ENCODE measurements at places on chromosomes 12 and 14.

GRCh38 chr14:70920608-70921007 lies 13.3 kb downstream of the PCNX1 start:
- no peak for DNase-seq

DNA sequence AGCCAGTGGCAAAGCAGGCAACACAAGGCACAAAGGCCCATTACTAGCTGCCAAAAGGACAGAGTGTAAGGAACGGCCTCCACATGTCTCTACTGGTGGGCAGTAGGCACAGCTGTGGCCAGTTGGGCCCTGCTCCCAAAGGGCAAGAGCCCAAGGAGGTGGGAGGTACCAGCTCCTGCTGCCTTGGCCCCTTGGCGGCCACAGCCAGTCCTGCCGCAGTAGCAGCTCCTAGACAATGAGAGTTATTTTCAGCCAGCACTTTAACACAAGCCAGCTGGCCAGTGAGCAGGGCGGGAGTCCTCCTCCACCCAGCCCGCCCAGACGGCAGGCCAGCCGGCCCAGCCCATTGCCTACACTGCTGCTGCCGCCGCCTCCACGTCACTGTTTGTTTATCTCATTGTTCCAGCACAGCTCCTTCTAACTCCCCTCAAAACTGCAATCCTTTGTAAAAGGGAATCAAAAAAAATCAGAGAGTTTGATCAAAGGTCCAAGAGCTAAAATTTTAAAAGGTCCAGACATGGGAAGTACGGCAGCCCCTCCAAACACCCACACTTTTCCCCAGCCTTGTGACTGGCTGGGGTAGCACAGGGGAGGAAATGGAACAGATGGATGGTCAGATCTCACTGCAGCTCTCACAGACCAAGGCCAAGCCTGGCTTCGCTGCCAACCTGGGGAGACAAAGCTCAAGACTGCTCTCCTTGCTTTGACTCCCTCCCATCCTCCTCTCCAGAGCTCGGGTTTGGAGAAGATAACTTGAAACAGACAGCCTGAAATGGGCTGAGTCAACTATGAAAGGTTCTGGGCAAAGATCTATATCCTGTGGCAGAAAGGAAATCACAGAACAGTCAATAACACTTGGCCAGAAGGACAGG lies 33.5 kb downstream of the FMNL3 start:
- no peak for DNase-seq

GRCh38 chr12:26691234-26691970 lies 141.6 kb downstream of the ITPR2 start:
- peak; percentile 61 for DNase-seq

- DNase-seq: peak; percentile 11
Observed at GRCh38 chr12:96223411-96224218, 29.4 kb downstream of the ELK3 start.

GRCh38 chr14:72961579-72962335 lies 35.5 kb downstream of the DCAF4 start:
- peak; percentile 94 for DNase-seq
